ENCODE measurements at places on chromosomes 7 and 10.
A peak's percentile ranks its signal among the peaks of the same experiment; 100 is the strongest.

- DNase-seq: no peak
These were observed 705.6 kb upstream of the GHITM start for GRCh38 chr10:83433705-83434104.

DNA sequence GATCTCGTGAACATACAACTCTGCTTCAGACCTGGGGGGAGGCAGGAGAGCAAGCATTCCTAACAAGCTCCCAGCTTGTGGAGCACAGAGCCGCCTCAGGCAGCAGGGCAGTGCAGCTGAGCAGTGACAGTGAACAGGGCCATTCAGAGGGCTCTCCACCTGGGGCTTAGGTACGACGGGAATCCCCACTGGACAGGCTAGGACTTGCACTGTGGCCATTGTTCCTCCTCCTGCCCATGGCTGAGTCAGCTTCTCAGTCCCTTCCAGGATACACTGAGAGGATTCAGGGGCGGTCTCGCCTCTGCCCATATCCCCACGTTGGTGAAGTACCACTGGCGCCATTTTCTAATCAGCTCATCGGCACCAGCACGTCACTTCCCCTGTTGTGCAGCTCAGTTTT, 71.1 kb downstream of the FIGNL1 start:
- DNase-seq: peak; percentile 79

DNA sequence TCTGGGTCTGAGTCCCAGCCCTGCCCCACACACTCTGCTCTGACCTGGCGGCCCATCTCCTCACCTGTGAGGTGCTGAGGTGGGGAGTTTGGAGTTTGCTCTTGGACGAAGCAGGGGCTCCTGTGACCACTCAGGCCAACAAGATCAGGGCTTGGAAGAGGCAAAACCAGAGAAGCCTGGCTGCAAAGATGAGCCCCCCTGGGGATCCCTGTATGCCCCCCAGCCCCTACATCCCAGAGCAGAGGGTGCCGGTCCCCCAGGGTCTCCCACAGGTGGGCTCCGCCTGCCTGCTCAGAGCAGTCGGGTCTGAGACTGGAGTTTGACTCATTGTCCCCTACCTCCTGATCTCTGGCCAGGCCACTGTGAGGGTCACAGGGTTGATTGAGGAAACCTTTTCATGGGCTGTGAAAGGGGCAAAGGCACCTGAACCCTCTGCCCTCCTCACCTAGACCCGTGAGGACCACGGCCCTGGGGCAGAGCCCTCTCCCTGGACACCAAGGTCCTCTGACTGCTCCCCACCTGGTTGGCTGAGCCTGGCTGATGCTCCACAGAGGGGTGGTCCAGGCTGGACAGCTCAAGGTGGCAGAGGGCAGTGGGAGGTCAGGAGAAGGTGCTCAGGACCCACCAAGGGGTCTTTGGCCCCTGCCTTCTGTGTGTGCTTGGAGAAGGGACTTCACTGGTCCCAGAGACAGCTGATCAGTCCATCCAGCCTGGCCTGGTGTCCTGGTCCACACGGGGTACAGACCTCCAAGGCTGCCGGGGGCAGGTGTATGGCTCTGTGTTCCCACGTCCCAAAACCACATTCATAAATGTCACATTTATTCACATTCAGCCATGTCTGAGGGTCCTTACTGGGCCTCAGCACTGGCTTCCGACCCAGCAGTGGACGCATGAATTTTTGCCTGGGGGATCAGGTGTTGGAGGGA, 9.1 kb upstream of the SCART1 start:
- no peak for DNase-seq

DNA sequence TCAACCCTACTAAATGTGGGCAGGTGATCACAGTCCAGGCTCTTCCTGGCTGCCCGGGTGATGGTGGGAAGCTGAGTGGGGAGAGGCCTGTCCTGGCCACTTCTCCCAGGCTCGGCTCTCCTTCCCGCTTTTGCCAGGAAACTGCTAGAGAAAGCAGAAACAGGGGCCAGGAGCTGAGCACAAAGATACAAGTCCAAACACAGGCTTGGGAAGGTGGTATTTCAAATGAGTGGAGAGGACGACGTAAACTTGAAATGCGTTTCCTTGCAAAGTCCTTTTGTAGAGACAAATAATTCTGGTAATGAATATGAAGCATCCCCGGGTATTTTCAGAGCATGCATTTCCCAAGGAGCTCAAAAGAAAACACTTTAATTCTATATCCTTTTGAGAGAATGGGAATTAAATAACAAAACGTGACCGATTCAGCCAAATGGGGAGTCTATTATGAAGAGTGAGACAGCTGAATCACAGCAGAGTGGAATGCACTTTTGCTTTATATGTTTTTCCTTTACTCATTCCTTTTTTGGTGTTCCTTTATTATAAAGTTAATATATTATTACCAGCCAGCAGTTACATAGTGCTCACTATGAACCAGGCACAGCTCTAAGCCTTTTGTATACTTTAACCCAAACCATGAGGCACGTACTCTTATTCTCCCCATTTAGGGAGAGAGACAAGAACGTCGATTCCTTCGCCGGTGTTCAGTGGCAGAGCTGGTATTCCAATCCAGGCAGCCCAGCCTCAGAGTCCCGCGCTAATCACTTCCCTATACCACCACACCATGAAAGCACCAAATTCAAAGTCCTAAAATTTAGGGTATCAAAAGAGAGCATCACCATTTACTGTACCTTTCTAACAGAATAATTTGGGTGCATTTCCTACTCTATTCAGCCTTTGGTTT, 218.2 kb upstream of the KLF14 start:
- no peak for DNase-seq

GRCh38 chr7:158033196-158033595, 554.4 kb downstream of the PTPRN2 start:
- no peak for DNase-seq

- DNase-seq: no peak
These were observed 108.3 kb downstream of the ANK3 start for GRCh38 chr10:60281331-60281730.

GRCh38 chr7:81624650-81625631, 144.9 kb downstream of the HGF start:
- DNase-seq: no peak

DNA sequence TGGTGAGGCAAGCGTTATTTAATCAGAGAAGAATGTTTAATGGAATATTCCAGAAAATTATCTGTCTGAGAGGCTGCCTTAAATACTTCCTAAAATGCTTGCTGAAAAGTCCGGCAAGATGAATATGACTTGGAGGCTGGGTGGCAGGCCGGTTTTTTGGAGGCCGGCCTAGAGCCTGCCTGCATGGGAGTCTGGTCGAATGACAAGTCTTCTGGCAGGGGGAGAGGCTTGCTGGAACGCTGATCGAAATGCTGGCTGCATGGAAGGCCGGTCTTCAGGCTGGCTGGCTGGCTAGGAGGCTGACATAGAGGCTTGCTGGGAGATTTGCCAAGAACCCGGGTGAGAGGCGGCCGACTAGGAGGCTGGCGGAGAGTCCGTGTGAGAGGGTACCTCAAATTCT, 135.7 kb downstream of the OR13A1 start:
- DNase-seq: no peak

- no peak for DNase-seq
These were observed 11.0 kb downstream of the MYOF start for GRCh38 chr10:93471110-93471651.

DNA sequence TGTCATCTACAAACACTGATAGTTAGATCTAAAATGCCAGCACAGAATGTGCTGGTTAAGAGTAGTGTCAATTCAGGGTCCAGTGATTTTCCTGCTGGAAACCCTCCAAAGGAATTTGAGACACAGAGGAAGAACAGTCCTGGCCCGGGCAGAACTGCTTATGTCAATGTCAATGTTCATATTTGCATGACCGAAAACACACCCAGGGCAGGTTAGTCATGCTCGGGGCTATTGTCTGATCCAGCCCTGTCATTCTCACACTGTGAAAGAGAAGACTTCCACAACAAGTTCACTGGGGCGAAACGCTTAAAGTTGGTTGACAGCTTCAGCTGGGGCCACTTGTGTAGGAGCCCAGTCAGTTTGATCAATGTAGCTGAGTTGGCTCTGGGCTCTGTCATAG, 139.3 kb downstream of the C1GALT1 start:
- DNase-seq: no peak

- no peak for DNase-seq
These were observed 24.9 kb upstream of the PANK1 start for GRCh38 chr10:89669985-89670384.

DNA sequence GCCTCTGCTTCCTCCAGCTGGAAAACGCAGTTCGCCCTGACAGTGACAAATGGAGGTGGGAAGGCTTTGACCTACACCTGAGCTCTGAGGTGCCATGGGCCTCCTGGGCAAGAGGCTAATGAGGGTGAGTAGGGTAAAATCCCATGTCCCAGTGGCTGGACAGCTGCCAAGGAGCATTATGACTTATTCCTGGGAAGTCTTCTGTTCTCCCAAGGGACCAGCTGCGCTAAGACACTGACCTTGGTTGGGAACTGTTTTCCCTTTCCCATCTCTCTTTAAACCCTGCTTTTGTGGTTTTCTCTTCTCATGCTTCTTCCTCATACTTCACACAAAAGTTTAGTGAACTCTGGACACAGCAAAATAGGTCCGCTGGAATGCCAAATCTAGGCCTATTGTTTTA, 72.6 kb downstream of the COPG2 start:
- DNase-seq: no peak

DNA sequence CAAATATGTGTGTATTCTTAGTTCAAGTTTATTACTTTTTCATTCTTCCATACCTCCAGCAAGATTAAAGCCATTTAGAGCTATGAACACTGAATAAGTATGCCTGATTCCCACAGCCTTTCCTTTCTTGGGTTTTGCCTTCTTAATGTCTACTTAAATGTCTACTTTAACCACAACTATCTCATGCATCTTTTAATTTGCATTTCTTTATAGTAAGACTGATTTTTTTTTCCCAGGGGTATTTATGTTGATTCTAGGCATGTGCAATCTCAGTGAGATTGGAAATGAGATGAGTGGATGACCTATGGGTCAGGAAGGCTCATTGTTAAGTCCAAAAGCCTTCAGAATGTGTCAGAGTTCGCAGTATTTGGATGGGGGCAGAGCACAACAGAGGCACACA, 3.6 kb downstream of the PCBD1 start:
- DNase-seq: no peak

- no peak for DNase-seq
These were observed 292.6 kb downstream of the PARD3 start for GRCh38 chr10:34522546-34522945.

- DNase-seq: no peak
These were observed 975.2 kb downstream of the SORCS1 start for GRCh38 chr10:106189292-106189691.

DNA sequence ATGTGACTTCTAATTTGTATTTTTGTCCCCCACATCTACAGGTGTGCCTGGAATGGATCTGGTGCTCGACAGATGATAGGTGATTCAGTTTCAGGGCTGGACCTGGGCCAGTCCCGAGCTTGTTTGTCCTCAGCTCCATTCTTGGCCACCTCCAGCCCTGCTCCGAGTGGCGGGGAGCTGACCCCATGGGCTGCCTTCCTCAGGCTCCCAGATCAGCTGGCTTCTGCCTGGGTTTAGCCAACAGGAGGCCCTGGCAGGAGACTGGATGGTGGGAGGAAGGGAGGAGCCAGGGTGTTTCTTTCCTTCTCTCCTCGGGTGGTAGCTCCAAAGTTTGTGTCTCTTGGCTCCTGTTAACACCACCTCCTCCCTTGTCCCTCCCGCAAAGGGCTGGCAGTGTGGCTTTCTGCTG, 75.2 kb downstream of the CDH23 start:
- DNase-seq: no peak

DNA sequence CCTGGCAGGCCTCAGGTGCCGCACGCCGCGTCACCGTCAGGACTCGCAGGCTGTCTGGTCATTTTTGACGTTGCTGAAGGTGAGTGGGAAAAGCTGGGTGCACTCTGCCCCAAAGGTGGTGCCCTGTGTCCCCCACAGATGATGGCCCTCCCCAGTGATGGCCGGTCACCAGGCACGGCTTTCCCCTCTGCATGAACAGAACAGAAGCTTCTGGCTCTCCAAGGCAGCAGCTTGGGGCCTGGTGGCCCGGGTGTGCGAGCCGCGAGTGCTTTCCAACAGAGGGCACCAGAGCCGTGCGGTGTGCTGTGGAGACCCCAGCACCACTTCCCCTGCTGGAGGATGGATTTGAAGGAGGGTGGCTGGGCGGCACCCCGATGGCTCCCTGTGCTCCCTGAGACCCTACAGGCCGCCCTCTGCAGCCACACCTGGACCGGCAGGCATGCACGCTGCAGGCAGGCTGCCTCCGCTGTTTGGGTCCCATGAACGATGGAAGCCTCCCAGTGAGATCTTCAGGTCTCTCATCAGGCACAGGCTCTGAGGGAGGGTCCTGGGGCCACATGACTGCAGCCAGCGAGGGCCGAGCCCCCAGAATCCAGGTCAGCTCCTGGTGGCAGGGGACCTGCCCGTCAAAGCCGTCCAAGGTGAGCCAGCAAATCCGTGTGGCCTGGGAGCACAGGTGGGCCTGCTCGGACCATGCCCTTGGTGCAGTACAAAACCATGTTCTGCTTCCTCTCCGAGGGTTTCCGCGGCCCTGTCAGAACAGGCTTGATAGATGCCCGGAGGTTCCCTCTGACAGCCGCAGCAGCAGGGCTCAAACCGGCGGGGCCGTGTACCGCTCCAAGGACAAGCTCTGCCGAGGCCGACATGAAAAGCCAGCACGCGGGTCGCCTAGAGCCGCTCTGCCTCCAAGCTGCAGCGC, 195.4 kb downstream of the EBF3 start:
- DNase-seq: no peak

- DNase-seq: no peak
These were observed 49.8 kb downstream of the KLF6 start for GRCh38 chr10:3735175-3735574.

DNA sequence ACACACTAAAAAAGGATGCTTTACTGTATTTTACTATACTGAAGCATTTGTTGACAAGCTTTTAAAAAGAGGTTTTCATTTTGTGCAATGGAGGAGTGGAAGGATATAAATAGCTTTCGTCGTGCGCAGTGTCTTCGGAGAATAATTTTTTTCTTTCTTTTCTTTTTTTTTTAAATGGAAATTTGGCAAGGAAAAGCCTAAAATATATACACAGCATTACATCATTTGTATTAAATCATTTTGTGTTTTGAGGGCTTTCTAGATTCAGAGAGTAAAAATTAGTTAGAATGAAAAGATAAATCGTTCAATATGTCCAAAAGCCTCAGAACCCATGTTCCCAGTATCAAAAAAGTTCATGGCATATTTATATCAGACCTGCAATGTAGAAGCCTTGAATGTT, 150.2 kb upstream of the FERD3L start:
- DNase-seq: no peak

- DNase-seq: no peak
These were observed 104.6 kb upstream of the CTBP2 start for GRCh38 chr10:125264757-125265578.

DNA sequence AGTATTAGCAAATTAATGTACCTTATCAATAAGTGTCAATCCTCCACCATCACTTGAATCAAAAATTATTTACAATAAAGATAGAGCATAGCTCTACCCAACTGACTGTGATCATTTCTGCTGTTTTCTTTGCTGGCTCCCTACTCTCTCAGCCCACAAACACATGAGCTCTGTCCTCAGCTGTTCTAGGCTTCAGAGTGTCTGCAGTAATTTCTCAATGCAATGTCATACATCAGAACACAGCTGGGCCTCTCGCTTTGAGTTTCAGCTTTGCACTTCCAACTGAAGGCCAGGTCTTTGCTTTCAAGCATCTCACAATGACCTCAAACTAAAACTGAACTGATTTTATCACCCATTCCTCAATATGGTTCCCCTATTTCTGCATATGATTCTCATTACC, 55.7 kb downstream of the RNF133 start:
- DNase-seq: no peak

- no peak for DNase-seq
These were observed 11.4 kb upstream of the KCTD7 start for GRCh38 chr7:66617295-66617694.
